ENCODE measurements at places on chromosomes 16 and 17. TPM values are rescaled to one million over a fixed set of nuclear protein-coding genes. Genes with fewer than 3 reads are reported as not detected.

ADAT1 gene
- total RNA-seq, result 19.5 TPM

GDE1 gene
- 110 TPM for total RNA-seq

XAF1 gene
- total RNA-seq, result 16.8 TPM

ZBTB4 gene
- total RNA-seq, result 62.1 TPM

MYH8 gene
- not detected for total RNA-seq

SMTNL2 gene
- 48.6 TPM for total RNA-seq

FGF11 gene
- total RNA-seq, result 11.7 TPM

NPTX1 gene
- total RNA-seq, result not detected

KLHL36 gene
- 58.2 TPM for total RNA-seq

EPX gene
- total RNA-seq, result not detected

CDH8 gene
- total RNA-seq, result not detected

- DNase-seq, result peak; percentile 85
These were observed 4.1 kb downstream of the SYNGR2 start for GRCh38 chr17:78172249-78173051.

- no peak for DNase-seq
These were observed 198.6 kb downstream of the RPTOR start for GRCh38 chr17:80743181-80743771.

- peak; percentile 28 for DNase-seq
These were observed 9.8 kb downstream of the HID1 start for GRCh38 chr17:74962622-74963394.

- no peak for DNase-seq
These were observed 4.8 kb downstream of the PLEKHH3 start for GRCh38 chr17:42672038-42672437.

- no peak for DNase-seq
These were observed 7.3 kb downstream of the MILR1 start for GRCh38 chr17:64455993-64456885.

GRCh38 chr17:81347437-81347836 is 47.8 kb upstream of the BAHCC1 start:
- DNase-seq, result peak; percentile 16

GRCh38 chr16:4404967-4405696 is 11.3 kb downstream of the CORO7 start:
- DNase-seq, result no peak

DNA sequence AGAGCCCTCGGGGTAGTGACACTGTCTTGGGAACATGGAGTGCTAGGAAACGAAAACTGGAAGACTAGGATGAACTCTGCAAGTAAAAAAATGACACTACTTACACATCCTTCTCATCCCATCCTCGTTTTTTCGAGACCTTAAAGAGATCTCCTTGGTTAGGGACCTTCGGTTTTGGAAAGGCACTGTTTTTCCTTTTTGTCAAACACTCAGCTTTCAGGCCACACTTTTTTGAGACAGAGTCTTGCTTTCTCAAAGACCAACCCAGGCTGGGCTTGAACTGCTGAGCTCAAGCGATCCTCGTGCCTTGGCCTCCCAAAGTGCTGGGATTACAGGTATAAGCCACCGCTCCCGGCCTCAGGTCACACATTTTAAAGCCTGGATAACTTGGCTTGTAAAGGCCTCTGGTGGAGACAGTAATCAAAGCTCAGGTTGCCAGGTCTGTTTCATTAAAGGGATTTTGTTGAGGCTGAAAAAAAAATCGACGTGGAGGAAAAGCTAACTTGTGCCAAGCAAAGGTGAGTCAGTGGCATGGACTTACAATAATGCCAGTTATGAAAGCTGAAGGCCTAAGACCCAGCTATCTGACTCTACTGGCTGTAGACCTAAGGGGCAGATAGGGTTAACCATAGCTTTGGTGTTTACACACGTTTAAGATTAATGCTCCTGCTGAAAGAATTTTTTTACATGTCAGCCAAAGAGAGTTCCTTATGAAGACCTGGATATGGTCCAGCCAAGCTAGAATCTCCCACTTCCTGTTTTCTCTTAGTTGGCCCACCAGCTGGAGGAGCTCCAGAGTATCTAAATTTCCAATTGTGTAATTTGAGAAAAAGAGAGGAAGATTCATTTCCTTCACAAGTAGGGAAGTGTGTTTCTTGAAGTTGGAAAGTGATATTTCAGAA is 823 bp downstream of the NBR1 start:
- DNase-seq, result peak; percentile 66

DNA sequence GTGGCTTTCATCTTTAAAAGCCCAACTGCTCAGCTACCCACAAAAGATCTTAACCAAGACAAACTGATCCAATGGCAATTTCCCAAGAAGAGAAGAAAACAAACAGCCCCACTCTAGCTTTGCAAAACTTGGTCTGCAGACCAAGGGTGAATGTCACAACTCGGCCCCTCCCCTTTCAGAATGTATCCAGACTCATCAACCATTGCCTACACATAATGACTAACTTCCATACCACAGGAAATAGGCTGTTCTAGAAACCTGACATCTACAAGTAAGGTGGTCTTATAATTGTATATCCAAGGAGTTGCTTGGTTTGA is 16.0 kb downstream of the DCUN1D3 start:
- DNase-seq, result no peak

- no peak for DNase-seq
These were observed 38.4 kb upstream of the INTS2 start for GRCh38 chr17:61966191-61966590.

DNA sequence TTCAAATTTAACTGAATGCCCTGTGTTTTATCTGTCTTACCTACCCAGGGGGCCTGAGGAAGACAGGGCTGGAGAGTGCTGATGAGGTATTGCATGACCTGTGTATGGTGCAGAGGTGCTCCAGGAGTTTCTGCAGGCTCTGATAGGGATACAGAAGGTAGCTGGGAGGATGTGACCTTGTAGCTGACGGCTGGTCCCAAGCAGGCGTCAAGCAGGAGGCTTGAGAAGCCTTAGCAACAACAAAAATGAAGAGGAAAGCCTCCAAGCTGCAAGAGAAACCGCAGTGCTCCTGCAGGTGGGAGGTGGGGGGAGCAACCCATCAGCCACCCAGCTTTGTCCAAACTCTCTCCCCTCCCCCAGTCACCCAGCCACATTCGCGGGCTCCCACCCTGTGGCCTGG is 40.4 kb downstream of the LAT start:
- DNase-seq, result no peak

DNA sequence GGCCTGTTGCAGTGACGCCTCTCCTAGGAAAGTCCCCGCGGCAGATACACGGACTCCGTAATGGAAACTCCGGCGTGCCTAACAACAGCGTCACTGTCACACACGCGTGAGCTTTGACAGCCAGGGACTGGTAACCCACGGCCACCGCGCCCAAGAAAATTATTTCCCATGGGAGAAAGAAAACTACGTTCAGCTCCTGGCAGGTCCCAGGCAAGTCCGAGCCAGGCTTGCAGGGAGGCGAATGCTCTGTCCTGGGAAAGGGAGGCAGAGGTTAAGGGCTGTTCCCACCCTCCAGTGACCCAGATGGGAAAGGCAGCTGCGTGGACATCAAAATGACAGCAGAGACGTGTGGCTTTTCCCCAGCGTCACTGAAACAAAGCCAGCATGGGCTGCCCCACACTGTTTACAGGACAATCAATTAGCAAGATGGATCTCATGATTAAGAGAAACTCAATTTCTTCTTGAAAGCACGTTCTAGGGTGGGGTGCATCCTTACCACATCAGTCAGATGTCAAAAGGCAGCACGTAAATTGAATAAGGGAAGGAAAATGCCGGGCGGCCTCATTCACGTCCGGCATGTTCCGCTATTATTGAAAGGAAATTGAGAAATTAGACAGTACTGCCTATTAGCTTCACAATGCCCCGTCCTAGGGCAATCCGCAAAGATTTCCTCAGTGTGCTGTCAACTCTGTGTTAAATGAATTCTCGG is 82.5 kb downstream of the NXN start:
- DNase-seq, result peak; percentile 83

GRCh38 chr16:29230671-29231096 is 175.8 kb downstream of the NPIPB11 start:
- no peak for DNase-seq

- DNase-seq, result no peak
These were observed 28.1 kb downstream of the SCPEP1 start for GRCh38 chr17:57006040-57006439.

DNA sequence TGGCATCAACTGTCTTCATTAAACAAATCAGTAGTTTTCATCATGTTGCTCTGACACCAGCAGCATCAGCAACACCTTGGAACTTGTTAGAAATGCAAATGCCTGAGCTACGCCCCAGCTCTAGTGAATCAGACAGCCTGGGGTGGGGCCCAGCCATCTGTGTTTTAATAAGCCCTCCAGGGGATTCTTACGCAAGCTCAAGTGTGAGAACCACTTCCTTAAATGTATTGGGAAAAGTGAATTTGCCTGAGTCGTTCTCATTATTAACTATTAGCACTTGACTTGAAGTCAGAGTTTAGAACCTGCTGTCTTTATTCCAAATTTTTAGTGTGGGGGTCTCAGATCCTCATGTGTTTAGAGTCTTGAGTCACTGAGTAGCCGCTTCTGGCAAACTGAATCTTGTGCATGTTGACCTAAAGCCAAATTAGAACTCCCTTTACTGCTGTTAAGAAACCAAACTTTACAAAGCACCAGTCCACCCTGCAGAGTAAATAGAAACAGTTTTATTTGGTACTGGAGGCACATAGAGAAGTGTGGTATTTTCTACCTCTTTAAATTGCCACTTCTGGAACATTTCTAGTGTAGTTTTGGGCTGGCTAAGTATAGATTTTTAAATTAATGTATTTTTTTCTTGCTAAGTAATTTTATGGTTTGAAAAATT is 137.4 kb upstream of the COX10 start:
- DNase-seq, result peak; percentile 86

- peak; percentile 82 for DNase-seq
These were observed 9.1 kb upstream of the PPP1R1B start for GRCh38 chr17:39617446-39618245.

DNA sequence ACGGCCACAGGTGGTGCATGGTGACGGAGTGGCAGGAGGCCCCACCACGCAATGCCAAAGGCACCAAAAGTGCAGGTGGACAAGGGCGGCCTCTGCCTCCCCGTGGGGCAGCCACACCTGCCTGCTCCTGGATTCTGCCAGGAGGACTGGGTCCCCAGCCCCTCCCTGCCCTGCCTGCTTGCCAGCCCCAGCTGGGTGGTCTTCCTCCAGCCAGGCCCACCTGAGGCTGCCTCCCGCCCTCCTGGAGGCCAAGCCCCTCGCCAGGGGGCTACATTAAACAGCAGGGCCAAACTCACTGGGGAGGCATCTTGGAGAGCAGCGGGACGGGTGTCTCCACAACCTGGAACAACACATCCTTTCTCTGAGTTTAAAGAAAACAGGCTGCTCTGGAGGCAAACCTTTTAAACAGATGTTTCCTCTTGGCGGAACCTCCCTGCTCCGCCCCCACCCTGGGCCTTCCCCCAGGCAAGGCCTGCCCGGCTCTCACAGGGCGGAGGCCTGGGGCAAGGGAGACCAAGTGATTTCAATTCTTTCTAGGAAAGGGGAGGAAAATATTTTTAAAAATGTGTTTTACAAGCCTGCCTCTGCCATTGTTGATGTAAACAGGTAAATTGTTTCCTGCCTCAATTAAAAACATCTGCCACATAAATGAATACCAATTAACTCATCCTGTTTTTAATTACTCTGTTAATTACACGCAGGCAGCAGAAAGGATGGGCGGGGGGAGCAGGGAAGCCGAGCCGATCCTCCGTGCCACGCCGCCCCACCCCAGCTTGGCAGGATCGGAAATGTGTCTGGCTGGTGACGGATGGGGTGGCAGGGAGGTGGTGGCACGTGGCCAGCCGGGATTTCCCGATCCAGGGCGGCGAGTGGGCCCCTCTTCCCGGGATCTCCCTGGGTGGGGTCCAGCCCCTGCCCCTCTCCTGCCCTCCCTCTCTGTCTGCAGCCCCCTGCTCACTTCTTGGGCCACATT is 54.4 kb upstream of the PABPN1L start:
- peak; percentile 87 for DNase-seq

All from Right ventricle myocardium inferior (tissue), 1 donor.